ENCODE measurements at places on chromosomes 12 and 14. TPM values are rescaled to one million over a fixed set of nuclear protein-coding genes. Genes with fewer than 3 reads are reported as not detected.

The COPZ1 gene
- total RNA-seq, result 97.9 TPM

The KRT73 gene
- not detected for total RNA-seq

The LGR5 gene
- not detected for total RNA-seq

The KIF26A gene
- total RNA-seq, result 2.0 TPM

The ZNF384 gene
- total RNA-seq, result 9.8 TPM

The NDRG2 gene
- total RNA-seq, result 0.50 TPM

The GPR84 gene
- not detected for total RNA-seq

The DHRS2 gene
- total RNA-seq, result not detected

The C12orf50 gene
- total RNA-seq, result under 0.01 TPM

The EMP1 gene
- 53.5 TPM for total RNA-seq

The MARCHF9 gene
- 3.8 TPM for total RNA-seq

The GLIPR1L1 gene
- not detected for total RNA-seq

The RPGRIP1 gene
- under 0.01 TPM for total RNA-seq

The TAS2R46 gene
- total RNA-seq, result 2.0 TPM
